Stimulated activated CD4-positive, alpha-beta T cell treated with anti-CD3 and anti-CD28 coated beads, Interleukin-12 subunit alpha, Interleukin-12 subunit beta, amount 100 ng/mL, for 48 hours (primary cell): ENCODE measurements at places on chromosomes 11 and 22.

DNA sequence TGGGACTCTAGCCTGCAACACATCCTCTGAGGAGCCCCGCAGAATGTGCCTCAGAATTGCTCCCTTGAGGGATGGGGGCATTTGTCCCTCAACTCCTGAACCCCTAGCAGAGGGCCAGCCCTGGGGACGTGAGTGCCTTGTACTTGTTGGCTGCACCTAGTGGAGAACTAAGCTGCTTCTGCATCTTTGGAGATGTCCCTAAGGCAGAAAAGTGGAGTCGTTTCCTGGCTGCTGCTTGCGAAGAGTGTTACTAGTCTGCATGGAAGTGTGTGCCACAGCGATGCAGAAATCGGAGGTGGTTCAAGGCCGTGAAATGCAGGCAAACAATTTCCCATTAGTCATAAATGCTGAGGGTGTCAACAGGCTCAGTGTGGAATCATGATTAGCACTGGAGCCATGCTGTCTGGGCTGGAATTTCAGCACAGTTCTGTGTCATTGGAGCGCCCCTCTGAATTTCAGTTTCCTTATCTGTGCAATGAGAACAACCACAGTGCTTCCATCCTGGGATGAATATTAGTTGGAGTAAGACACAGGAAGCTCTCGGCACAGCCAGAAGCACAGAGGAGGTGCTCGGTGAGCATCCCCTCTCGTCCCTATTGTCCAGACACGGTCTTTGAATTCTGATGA, 56.5 kb downstream of the MIAT start:
- DNase-seq, result no peak

- DNase-seq, result no peak
Observed at GRCh38 chr11:9752091-9752490, 88.2 kb downstream of the SWAP70 start.

DNA sequence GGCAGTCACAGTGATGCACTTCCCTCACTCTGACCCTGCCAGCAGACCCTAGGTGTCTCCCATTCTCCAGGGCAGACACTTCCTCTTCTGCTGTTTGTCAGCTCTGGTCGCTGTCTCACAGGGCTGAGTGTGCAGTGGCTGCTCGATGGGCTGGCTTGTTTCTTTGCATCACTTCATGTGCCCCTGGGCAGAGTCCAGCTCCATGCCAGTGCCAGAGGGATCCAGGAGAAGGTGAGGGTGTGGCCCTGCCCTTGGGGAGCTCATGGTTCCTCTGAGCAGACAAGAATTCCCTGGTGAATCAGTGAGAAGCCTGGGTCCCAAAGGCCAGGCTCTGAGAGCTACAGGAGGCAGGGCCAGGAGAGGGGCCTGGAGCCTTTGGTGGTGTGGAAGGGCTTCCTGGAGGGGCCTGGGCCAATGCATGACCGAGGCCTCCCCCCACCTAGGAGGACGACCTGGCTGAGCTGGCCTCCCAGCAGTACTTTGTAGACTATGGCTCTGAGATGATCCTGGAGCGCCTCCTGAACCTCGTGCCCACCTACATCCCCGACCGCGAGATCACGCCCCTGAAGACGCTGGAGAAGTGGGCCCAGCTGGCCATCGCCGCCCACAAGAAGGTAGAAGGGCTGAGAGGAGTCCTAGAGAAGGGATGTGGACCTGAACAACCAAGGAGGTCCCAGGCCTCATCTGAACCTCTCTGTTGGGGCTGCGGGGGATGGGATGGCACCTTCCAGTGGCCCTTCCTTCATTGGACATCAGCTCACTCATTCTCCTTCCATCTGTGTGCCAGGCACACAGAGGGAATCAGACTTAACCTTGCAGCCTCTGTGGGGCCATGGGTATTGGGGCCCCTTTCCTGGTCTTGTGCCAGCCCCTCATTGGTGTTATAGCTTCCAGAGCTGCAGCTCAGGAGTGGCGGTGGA, 66.1 kb downstream of the MYO7A start:
- DNase-seq, result no peak

- no peak for DNase-seq
Observed at GRCh38 chr11:78402847-78403246, 14.8 kb downstream of the GAB2 start.

DNA sequence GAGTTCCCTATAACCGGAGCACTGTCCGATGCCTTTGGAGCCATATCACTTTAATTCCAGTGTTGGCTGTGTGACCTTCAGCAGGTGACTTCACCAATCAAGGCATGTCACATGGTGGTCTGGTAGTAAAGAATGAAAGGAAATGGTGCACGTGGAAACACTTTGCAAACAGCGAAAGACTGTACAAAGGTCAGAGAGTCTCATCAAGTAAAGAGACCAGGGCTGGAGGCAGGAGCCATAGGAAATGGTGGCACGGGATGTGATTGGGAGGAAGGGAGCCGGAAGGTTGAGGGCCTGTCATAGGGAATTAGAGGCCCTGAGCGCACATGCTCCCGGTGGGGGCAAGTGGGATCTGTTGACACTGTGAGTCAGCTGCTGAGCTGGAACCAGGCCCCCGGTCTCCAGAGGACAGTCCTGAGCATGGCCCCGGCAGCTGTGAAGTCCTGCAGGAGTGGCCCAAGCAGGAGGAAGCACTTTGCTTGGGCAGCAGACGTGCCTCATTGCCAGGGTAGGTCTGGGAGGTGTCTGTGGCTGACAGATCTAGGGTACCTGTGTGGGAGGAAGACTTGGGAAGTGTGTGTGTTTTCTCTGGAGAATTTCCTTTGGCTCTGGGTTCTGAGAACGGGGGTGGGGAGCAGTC, 2.0 kb downstream of the DAGLA start:
- DNase-seq, result no peak

DNA sequence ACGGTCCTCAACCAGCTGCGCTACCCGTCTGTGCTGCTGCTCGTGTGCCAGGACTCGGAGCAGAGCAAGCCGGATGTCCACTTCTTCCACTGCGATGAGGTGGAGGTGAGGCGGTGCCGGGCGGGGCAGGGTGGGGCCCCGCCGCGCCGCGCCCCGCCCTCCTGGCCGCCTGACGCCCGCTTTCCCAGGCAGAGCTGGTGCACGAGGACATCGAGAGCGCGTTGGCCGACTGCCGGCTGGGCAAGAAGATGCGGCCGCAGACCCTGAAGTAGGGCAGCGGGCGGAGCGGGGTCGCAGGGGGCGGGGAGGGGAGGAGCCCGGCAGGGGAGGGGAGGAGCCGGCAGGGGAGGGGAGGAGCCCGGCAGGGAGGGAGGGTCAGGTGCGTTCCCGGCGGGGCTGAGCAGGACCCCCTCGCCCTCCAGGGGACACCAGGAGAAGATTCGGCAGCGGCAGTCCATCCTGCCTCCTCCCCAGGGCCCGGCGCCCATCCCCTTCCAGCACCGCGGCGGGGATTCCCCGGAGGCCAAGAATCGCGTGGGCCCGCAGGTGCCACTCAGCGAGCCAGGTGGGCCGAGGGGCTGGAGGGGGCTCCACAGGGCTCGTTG, 14.7 kb downstream of the EPS8L2 start:
- DNase-seq, result peak; percentile 47

DNA sequence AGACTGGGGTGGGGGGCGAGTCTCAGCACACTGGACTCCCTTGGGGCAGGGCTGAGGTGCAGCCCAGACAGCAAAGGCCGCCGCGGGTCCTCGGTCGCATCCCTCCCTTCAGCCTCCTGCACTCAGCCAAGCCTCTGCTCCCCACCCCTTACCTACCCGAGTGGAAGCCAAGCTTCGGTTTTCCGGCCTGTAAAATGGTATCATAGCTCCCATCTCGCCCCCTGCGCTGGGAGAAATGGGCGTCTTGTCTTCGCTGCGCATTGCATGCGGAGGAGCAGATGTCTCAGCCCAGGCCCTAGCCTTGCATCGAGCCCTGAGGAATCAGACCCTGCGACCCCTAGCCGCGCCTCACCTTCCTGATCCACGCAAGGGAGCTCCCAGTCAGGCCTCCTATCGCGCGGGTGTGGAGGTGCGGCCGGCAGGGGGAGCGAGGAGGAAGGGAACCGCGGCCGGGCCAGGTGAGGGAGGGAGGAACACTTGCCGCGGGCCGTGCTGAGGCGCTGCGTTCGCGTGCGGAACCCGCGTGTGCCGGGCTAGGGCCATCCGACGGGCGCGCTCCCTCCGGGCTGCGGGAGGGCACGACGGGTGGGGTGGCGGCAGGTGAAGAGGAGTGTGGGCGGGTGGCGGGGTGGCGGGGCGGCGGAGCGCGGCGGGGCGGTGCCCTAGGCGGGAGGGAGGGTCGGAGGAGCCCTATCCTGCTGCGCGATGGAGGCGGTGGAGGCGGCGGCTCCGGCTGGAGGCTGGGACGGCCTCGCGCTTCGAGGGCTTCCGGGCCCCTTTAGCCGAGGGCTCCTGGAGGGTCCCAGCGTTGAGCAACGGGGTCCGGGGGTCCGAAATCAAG, 4.1 kb upstream of the TBX1 start:
- DNase-seq, result peak; percentile 53
